Muscle of arm (tissue), 14 donors: ENCODE measurements at places on chromosomes 11 and 22. TPM values are rescaled to one million over a fixed set of nuclear protein-coding genes. Genes with fewer than 3 reads are reported as not detected.

- peak; percentile 87 for DNase-seq
Observed at GRCh38 chr11:36015799-36016198, 71.9 kb downstream of the LDLRAD3 start.

DNA sequence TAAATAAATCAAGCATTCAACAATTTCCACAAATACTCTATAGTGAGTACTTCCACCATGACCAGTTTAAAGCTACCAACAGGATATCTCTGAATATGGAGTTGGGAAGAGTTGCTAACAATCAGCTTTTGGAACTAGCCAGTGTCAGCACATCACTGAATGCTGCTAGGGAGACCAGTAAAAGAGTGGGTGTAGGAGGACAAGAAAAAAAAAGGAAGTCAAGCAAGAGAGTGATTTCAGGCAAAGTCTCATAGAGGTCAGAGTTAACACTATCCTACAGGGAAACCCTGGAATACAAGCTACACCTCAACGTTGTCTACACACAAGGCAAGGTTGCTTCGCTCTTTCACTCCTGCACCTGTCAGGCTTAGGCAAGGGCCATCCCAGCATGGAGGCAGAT, 24.2 kb downstream of the EIF3F start:
- no peak for DNase-seq

DNA sequence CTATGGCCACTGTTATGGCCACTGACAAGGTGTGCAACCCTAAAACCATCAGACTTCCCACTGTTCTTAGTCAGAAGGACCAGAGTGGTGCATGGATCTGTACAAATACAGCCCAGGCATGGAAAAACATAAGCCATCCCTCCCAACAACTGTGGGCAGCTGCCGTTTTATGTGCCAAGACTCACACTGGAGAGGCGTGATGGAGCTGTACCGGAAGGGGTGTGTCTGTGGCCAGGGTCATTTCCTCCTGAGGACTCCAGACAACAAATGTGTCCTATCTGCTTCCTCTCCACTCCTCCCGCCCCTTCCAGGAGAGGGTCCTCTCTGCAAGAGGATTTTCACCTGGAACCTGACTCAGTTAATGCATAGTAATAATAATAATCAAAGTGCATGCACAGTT, 29.5 kb downstream of the KCNJ1 start:
- no peak for DNase-seq

GRCh38 chr11:33630936-33631748, 69.5 kb downstream of the C11orf91 start:
- no peak for DNase-seq

ELF5 gene
- polyA plus RNA-seq, result 7.2 TPM

MIOX gene
- not detected for polyA plus RNA-seq

DRICH1 gene
- 0.39 TPM for polyA plus RNA-seq
